NCI-H1930 (cell line): ENCODE measurements at places on chromosomes 4 and X.

GRCh38 chrX:150533863-150534262 lies 34.6 kb upstream of the MTM1 start:
- no peak for DNase-seq

- no peak for DNase-seq
Measured at GRCh38 chr4:1309261-1310010, 19.7 kb downstream of the MAEA start.

- no peak for DNase-seq
Measured at GRCh38 chr4:108850219-108850649, 87.4 kb upstream of the ETNPPL start.

DNA sequence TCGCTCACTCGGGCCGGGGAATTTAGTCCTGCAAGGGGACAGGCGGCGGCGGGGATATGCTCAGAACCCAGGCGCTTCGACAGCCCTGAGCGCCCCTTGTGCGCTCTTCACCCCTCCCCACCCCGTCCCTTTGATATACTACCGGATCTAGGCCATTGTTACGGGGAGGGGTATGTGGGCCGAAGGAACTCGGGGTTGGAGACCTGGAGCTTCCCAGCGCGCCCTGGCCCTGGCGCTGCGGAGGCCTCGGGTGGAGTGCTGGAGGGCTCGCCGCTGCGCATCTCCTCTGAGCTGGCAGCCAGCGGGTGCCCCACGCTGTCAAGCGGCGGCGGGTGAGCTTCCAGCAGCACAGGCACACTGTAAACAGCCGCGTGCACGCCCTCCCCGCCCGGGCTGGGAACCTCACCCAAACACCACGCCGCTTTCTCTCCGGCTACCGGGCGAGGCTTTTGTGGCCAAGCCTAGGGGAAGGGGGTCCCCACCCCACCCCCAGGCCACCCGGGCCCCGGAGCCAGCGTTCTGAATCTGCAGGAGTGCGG lies 54.5 kb upstream of the BCOR start:
- DNase-seq: no peak

DNA sequence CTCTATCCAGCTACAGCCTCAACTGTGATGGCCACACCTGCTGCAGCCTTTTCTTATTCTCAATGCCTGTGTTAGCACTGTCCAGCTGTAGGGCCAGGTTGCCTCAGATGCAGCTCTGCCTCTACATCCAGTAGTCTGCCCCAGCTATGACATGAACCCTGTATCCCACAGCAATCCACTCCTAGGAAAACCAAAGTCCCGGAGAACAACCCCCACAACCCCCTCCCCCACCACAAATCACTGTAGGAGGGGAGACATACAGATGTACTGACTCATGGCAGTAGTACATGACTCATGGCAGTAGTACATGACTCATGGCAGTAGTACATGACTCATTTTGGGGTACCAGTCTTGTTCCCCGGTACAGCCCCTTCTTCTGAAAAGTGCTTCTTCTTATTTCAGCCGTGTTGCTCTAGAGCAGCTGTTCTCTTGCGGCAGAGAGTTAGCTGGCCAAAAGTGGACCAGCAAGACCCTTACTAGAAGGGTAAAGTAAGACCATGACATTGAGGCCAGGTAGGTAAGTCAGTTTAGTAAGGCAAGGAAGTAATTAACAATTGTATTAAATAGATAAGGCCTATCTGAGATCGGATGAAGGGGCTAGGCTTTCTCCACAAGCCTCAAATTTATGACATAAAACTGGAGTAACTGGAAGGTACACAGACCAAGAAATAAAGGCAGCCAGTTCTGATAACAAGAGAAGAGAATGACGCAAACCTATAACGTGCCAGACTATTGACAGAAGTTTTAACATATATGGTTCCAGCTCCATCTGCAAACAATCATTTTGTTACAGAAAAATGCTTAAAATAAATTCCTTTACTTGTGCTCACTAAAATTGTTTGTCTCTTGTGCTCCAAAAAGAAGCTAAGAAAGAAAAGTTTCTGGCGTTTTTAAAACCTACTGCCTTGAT lies 221.4 kb downstream of the TACR3 start:
- no peak for DNase-seq
